Uterus (tissue), 4 donors: ENCODE measurements at places on chromosomes 5 and 9.
A peak's percentile ranks its signal among the peaks of the same experiment; 100 is the strongest.

DNA sequence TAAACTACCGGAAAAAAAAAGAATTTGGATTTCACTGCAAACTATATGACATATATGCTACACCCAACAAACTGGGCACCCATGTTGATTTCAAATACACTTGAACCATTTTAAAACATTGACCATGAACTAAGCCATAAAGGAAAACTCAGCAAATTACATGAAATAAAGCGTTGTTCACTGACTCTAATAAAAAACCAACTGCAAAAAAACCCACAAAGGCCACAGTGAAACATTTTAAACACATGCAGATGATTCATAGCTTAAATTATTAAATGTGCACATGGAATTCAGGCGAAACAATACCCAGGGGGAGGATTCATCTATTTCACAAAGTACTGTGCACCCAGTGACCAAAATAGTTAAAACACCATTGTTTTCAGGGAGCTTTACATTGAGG lies 33.3 kb downstream of the MTRR start:
- no peaks in the 10 kb centered on the region for H3K4me1 ChIP-seq
- DNase-seq = no peak
- H3K27ac ChIP-seq = no peak overlapping the region
- no peaks in the 10 kb centered on the region for H3K36me3 ChIP-seq
- H3K4me3 ChIP-seq = no peak overlapping the region
- H3K27me3 ChIP-seq = no peaks in the 10 kb centered on the region

DNA sequence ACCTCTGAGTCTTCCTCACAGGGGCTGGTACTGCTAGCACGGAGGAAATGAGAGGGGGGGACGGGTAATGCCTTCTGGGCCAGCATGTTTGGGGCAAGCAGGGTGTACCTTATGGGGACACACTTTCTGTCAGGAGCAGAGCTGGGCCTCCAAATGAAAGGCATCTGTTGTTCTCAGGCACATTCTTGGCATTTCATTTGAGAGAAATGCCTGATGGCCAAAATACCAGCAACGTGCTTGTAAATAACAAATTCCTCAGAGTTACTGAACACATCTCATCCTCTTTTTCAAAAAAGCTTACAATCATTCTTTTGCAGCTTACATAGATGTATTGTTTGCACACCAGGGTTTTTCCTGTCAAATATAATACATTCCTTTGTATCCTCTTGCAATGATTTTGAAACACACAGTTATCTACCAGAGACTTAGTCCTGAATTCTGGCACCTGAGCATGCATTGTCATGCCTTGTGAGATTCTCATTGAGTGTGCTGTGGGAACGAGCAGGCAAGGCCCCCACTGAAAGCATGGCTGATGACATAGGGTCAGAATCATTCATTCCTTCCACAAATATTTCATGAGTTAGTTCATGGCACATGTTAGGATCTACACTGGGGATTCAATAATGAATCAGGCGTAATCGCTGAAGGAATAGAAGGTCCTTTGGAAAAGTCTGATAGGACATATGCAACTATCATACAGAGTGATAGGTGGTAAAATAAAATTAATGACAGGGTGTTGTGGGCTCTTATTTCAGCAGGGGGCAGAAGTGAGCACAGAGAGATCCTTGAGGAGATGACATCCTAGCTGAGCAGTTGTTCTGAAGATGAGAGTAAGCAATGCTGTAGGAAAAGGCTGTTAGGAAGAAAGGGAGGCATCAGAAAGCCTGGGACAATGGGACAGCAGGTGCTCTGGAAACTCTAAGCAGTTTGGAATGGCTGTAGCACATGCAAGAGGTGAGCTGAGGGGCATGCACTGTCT lies 260.9 kb upstream of the TUT7 start:
- H3K4me1 ChIP-seq = no peaks in the 10 kb centered on the region
- no peak for DNase-seq
- H3K4me3 ChIP-seq = no peak overlapping the region
- H3K27me3 ChIP-seq = no peaks in the 10 kb centered on the region

DNA sequence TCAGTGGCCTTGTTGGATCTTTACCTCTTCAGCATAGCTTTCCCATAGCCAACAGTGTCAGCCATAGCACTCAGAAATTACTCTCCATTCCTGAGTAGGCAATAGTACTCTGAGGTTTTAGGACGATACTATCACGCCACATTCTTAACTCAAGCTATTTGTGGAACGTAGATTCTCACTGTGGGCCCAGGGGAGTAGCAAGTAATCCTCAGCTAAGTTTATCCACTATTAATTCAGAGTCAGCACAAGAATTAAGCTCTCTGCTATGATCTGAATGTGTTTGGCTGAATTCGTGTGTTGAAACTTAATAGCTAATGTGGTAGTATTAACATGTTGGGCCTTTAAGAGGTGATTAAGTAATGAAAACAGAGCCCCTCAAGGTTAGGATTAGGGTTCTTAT lies 858.8 kb upstream of the NUDT12 start:
- H3K27ac ChIP-seq = no peak overlapping the region
- no peak for DNase-seq
- H3K4me3 ChIP-seq = no peak overlapping the region
- H3K36me3 ChIP-seq = no peaks in the 10 kb centered on the region

- H3K27me3 ChIP-seq = no peaks in the 10 kb centered on the region
- no peak overlapping the region for H3K4me3 ChIP-seq
- no peak for DNase-seq
- H3K27ac ChIP-seq = no peak overlapping the region
- no peaks in the 10 kb centered on the region for H3K36me3 ChIP-seq
Observed at GRCh38 chr9:107119735-107120134, 163.3 kb upstream of the RAD23B start.

DNA sequence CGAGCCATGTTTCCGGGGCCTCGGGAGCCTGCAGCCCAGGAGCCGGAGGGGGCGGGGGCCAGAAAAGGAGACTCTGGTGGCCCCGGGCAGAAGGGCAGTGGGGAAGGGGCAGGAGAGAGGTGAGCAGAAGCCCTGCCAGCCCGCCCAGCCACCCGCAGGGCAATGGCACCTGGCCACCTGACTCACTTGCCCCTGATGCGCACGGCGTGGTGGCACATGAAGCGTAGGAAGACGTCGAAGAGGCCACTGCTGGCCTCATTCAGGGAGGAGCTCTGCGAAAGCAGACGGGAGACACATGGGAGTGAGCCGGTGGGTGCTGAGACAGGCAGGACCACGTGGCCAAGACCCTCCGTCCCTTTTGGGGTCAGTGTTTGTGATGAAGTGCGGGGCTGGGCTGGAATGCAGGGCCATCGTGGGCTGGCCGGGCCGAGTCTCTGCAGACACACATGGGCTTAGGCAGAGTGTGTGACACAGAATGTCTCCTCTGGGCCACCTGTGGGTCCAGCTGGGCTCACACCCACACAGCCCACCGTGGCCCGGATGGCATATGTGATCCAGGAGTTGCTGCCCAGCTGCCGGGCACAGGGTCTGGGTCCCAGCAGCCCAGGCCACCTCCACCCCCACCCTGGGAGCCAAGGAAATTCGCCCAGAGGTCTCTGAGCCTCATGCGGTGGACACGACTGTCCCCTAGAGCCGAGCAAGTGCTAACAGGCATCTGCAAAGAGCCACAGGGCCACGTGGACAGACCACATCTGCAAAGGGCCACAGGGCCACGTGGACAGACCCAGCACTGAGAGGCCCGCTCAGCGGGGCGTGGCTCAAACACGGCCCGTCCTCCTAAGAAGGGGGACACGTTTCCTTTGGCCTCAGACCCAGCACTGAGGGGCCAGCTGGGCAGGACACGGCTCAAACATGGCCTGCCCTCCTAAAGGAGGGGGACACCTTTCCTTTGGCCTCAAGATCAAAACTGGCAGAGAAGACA lies 23.6 kb downstream of the TERT start:
- H3K27me3 ChIP-seq = no peaks in the 10 kb centered on the region
- no peaks in the 10 kb centered on the region for H3K36me3 ChIP-seq
- no peak overlapping the region for H3K27ac ChIP-seq
- no peaks in the 10 kb centered on the region for H3K4me1 ChIP-seq

DNA sequence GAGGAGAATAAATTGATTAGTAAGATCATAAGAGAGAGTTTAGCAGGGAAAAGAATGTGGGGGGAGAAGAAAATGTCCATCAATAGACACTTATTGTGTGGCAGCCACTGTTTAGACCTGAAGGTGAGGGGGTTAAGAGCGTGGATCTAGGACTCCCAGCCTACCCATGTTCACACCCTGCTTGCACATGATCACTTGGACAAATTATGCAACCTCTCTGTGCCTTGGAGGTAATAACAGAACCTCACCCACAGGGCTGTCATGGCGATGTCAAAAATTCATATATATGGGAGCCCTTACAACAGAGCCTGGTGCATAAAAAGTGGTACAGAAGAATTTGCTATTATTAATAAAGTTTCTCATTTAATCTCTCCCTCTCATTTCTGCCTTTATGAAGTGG lies 86.0 kb upstream of the EQTN start:
- H3K4me3 ChIP-seq = no peak overlapping the region
- no peaks in the 10 kb centered on the region for H3K4me1 ChIP-seq
- no peak overlapping the region for H3K27ac ChIP-seq
- no peaks in the 10 kb centered on the region for H3K36me3 ChIP-seq
- no peaks in the 10 kb centered on the region for H3K27me3 ChIP-seq

DNA sequence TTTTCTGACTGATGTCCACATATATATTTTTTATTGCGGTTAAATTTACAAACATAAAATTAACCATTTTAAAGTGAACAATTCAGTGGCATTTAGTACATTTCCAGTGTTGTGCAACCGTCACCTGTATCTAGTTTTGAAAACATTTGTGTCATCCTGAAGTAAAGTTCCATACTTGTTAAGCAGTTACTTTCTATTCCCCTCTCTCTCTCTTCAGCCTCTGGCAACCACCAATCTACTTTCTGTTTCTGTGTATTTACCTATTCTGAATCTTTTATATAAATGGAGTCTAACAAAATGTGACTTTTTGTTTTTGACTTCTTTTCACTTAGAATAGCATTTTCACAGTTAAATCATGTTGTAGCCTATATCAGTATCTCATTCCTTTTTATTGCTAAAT lies 480.1 kb upstream of the SMARCA2 start:
- no peaks in the 10 kb centered on the region for H3K4me1 ChIP-seq
- no peaks in the 10 kb centered on the region for H3K36me3 ChIP-seq
- H3K27ac ChIP-seq = no peak overlapping the region
- no peak overlapping the region for H3K4me3 ChIP-seq
- no peaks in the 10 kb centered on the region for H3K27me3 ChIP-seq
- no peak for DNase-seq

- H3K4me3 ChIP-seq = no peak overlapping the region
- H3K27me3 ChIP-seq = no peaks in the 10 kb centered on the region
- no peaks in the 10 kb centered on the region for H3K36me3 ChIP-seq
- H3K27ac ChIP-seq = no peak overlapping the region
Observed at GRCh38 chr5:109373932-109374331, 35.8 kb downstream of the PJA2 start.

DNA sequence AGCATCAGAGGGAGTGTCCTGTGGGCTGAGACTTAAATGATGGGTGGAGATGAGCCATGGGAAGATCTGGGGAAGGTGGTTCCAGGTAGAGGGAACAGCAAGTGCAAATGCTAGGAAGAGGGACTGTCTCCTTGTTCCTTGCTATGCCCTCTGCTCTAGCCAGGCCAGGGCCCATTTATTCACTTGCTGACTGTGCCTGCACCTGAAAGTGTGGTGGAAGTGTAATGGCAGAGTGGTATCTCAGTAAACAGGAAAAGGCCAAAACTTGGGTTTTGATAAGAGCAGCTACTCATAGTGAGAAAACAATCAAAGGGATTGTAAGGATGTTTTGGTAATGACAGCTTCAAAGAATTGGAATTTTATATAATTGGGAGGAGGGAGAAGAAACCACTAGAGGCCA lies 32.4 kb downstream of the TLE4 start:
- no peak overlapping the region for H3K27ac ChIP-seq
- no peaks in the 10 kb centered on the region for H3K27me3 ChIP-seq
- H3K4me1 ChIP-seq = no peaks in the 10 kb centered on the region
- DNase-seq = no peak
- H3K4me3 ChIP-seq = no peak overlapping the region
- H3K36me3 ChIP-seq = no peaks in the 10 kb centered on the region

DNA sequence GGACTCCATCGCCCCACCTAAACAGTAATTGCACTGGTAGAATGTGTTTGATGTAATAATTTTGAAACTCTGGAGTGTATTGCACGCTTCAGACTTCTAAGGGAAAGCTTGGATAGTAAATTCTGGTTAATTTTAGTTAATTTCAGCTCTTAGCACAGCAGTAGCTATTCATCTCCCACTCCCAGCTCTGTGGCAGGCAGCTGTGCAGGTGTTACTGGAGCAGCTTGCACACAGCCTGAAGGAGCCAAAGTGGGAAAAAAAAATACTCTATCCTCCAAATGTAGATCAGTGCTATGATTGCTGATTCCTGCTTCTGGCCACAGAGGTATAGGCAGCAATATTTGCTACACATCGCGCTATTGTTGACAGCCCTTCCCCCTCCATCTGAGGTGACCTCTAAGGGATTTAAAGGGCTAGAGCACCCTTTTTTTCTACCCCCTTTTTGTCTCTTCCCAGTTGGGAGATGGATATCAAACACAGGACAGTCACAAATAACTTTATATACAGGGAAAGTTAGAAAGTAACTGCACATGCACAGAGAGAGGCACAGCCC lies 97.4 kb downstream of the KCTD16 start:
- no peak for DNase-seq
- no peaks in the 10 kb centered on the region for H3K4me1 ChIP-seq
- no peak overlapping the region for H3K27ac ChIP-seq
- H3K36me3 ChIP-seq = no peaks in the 10 kb centered on the region

- H3K4me3 ChIP-seq = peak overlapping the region; percentile 69
- H3K27ac ChIP-seq = peak overlapping the region; percentile 84
- DNase-seq = peak; percentile 35
- H3K4me1 ChIP-seq = no peaks in the 10 kb centered on the region
Observed at GRCh38 chr5:135398160-135398854, 724 bp downstream of the MACROH2A1 start.

DNA sequence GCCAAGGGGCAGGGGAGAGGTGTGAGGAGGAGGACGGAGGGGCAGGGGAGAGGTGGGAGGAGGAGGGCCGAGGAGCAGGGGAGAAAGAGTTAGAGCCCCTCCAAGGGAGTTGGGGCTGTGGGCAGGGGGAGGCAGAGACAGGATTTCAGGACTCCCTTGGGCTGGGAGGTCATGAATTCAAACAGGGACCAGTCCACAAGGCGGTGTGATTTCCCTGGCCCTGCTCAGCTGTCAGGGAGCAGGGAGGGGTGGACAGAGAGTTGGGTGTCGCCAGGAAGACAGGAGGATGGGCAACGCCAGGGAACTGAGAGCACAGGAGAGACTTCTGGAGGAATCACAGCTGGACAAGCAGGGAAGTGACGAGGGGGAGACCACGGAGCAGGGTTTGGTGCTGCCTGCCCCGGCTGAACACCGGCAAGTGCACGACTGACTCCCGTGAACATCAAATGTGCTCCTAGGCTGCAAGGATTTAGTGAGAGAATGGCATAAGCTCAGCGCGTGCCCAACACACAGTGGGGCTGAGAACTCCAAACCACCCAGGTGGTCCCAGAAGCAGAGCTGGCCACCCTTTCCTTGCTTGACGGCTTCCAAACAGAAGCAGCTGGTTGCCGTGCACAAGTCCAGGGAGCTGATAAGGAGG lies 17.8 kb upstream of the OLFM1 start:
- no peak overlapping the region for H3K27ac ChIP-seq
- no peaks in the 10 kb centered on the region for H3K27me3 ChIP-seq
- H3K4me1 ChIP-seq = no peaks in the 10 kb centered on the region
- no peak for DNase-seq
- no peak overlapping the region for H3K4me3 ChIP-seq
- H3K36me3 ChIP-seq = no peaks in the 10 kb centered on the region

- H3K4me3 ChIP-seq = no peak overlapping the region
- no peaks in the 10 kb centered on the region for H3K36me3 ChIP-seq
- H3K4me1 ChIP-seq = no peaks in the 10 kb centered on the region
Observed at GRCh38 chr5:123753180-123753936, 241.4 kb downstream of the CSNK1G3 start.
